ENCODE measurements at places on chromosomes 6 and 20.

DNA sequence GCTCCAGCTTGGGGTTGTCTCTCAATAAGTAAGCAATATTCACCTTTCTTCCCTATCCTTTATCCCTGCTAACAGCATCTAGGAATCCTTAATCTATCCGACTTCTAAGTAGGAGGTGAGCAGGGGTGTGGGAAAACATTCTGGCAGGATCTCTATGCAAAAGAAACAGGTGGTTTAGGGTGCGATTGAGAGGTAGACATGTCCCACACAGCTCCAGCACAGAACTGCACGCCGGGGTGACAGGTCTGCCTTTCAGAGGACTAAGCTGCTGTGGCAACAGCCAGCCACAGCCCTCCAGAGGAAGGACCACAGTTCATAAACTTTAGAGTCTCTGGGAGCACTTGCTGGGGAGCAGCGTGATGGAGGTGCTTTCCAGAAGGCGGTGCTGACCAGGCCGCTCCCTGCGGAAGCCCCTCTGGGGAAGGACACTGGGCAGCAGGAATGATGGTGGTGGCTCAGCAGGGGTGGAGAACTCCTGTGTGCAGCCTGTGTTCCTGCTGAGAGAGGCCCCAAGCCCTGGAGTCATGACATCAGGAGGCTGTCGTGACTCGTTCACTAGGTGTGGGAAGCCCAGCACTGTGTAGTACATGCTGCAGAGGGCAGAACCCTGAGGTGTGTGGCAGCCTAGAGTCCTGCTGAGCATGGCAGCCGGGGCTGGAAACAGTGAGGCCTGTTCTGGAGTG lies 509.6 kb downstream of the PRKN start:
- no peaks in the 10 kb centered on the region for H3K4me1 ChIP-seq
- H3K27me3 ChIP-seq, result no peaks in the 10 kb centered on the region
- H3K4me3 ChIP-seq, result no peak overlapping the region
- no peak for DNase-seq
- no peak overlapping the region for H3K27ac ChIP-seq

DNA sequence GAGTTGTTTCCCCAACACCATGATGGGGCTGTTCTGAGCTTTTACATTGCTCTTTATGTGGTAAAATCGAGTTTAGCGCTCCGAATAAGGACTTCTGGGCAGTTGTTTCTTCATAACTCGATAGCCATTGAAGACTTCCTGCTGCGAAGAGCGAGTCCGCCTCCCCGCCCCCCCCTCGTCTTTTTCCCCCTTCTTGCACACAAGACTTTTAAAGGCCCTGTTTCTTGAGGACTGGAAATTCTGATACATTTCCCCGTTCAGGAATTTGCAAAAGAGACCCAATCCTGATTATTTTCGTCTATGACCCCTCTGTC lies 1.5 kb upstream of the CITED2 start:
- peak overlapping the region; percentile 95 for H3K27ac ChIP-seq
- H3K4me3 ChIP-seq, result peak overlapping the region; percentile 98
- no peaks in the 10 kb centered on the region for H3K36me3 ChIP-seq
- DNase-seq, result peak; percentile 35
- no peaks in the 10 kb centered on the region for H3K27me3 ChIP-seq

DNA sequence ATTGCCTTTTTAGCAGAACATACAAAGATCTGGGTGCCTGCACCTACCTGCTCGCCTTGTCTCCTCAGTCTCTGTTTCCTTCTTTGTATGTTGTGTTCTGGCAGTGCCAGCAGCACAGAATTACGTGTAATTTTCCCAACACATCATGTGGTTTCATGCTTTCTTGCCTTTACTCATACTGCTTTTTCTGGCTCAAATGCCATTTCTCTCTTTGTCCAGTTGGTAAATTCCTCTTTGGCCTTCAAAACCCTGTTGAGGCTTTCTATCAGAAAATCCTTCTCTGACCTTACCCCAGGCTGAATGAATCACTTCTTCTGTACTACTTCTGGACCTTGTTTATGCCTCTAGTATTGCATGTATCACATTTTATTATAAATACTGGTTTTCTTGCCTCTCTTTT lies 31.8 kb downstream of the L3MBTL3 start:
- H3K27me3 ChIP-seq, result no peaks in the 10 kb centered on the region
- no peaks in the 10 kb centered on the region for H3K4me1 ChIP-seq
- H3K4me3 ChIP-seq, result no peak overlapping the region
- no peak for DNase-seq

DNA sequence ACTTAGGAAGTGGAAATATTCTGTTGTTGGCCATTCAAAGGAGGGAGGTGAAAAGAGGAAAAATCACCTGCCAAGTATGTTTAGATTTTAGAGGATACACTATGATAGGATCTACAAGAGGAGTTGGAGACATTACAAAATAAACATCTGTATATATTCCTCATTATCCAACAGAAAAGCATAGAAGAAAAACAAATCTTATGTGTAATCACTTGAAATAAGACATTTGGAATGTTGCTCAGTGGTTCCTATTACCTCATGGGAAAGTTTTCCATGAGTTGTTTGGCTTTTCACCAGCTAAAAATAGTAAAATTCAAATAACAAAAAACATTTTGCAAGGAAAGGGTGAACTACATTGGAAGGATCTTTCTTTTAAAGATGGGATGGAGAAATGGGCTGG lies 76.7 kb upstream of the CARMIL1 start:
- H3K27me3 ChIP-seq, result no peaks in the 10 kb centered on the region
- H3K4me3 ChIP-seq, result no peak overlapping the region
- H3K4me1 ChIP-seq, result no peaks in the 10 kb centered on the region
- DNase-seq, result no peak

- no peak overlapping the region for H3K4me3 ChIP-seq
- no peaks in the 10 kb centered on the region for H3K27me3 ChIP-seq
- DNase-seq, result no peak
- no peaks in the 10 kb centered on the region for H3K36me3 ChIP-seq
Observed at GRCh38 chr6:116515141-116515540, 3.7 kb downstream of the CALHM5 start.

- no peaks in the 10 kb centered on the region for H3K27me3 ChIP-seq
- no peak overlapping the region for H3K4me3 ChIP-seq
- H3K27ac ChIP-seq, result no peak overlapping the region
- H3K36me3 ChIP-seq, result no peaks in the 10 kb centered on the region
Observed at GRCh38 chr6:162029873-162030576, 697.5 kb downstream of the PRKN start.

DNA sequence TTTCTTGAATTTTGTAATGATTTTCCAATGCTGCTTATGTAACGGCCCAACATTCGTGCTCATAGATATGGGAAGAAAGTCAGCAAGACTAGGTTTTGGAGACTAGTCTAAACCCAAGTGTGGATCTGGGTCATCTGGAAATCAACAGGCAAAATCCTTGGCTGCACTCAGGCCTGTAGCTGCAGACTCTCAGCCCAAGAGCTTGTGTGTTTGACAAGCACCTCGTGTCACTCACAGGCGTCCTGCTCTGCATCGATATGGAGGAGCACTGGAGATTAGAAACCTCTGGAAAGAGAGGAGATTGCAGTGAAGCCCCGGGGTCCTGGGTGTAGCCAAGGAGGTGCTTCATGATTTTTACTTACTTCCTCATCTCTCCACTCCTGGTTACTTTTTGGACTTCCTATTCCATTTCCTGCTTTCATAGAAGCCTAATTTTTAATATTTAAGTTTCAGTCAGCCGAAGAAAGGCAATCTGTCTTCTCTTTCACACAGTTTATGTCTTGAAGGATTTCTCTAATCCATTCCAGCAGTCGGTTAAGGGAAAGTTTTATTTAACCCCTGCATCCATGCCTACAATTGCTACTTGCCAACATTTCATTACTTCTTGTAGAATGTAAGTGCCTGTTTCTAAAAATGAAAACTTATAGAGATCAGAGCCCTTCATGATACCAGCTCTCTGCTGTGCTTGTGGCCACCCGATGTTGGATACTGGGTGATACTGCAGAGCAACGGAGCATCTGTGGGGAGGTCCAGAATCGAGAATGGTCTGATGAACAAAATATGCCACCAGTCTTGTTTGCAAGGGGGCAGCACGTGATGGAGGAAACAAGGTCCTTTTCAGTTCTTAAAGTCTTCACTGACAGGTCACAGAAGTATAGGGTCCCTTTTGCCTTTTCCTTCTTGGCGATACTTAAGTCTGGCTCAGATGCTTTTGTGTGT lies 296.3 kb downstream of the QKI start:
- H3K27me3 ChIP-seq, result no peaks in the 10 kb centered on the region
- peaks cover 9% of the 10 kb centered on the region for H3K4me1 ChIP-seq
- DNase-seq, result no peak
- no peak overlapping the region for H3K27ac ChIP-seq
- no peak overlapping the region for H3K4me3 ChIP-seq
- no peaks in the 10 kb centered on the region for H3K36me3 ChIP-seq

GRCh38 chr6:112332274-112332673 lies 14.9 kb upstream of the RFPL4B start:
- H3K4me1 ChIP-seq, result no peaks in the 10 kb centered on the region
- no peaks in the 10 kb centered on the region for H3K36me3 ChIP-seq
- no peaks in the 10 kb centered on the region for H3K27me3 ChIP-seq
- H3K27ac ChIP-seq, result no peak overlapping the region

- no peaks in the 10 kb centered on the region for H3K36me3 ChIP-seq
- H3K4me3 ChIP-seq, result no peak overlapping the region
- H3K4me1 ChIP-seq, result no peaks in the 10 kb centered on the region
- H3K27ac ChIP-seq, result no peak overlapping the region
- peaks cover 8% of the 10 kb centered on the region for H3K27me3 ChIP-seq
Observed at GRCh38 chr20:2521369-2522305, 12.9 kb upstream of the ZNF343 start.

DNA sequence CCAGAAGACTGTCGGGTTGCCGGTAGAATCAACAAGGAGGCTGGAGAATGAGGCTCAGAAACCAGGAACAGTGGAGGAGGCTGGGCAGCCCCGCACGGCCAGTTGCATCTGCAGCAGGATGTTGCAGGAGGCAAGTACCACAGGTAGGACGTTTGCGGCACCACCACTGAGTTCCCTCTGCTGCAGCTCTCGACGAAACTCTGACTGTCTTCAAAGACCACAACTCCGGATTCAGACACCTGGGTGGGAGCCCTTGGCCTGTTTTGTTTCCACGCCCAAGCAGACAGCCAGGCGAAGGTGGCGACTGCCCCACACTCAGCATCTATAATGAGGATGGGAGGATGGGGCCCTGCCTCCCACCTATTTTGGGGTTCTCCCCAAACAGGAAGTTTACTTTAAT lies 218.2 kb downstream of the ZDHHC14 start:
- H3K4me3 ChIP-seq, result no peak overlapping the region
- peaks cover 11% of the 10 kb centered on the region for H3K4me1 ChIP-seq
- H3K27me3 ChIP-seq, result no peaks in the 10 kb centered on the region

GRCh38 chr6:7542065-7542873 lies 798 bp downstream of the DSP start:
- DNase-seq, result no peak
- no peak overlapping the region for H3K27ac ChIP-seq
- 0 out of 2 replicates have a peak, but pooled peaks cover 2% of the 10 kb centered on the region for H3K4me1 ChIP-seq
- no peaks in the 10 kb centered on the region for H3K36me3 ChIP-seq
- H3K4me3 ChIP-seq, result peak overlapping the region; percentile 73

DNA sequence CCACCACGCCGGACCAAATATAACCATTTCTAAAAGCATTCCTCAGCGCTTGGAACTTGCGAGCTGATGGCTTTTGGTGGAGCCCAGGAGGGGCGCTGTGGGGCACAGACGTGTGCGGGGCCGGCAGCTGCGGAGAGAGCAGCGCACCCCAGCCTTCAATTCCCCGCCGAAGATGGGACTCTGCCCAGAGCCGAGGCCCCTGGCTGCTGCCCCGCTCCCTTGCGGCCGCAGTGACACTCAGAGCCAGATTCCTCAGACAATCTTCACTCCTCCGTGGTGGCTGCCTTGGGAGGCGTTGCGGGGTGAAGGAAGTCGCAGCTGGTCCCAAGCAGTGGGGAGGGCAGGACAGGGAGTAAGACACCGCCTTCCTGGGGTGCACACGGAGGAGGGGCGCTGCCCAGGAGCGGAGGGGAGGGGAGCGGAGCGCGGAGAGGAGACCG lies 87.7 kb downstream of the TMEM242 start:
- no peak overlapping the region for H3K27ac ChIP-seq
- no peaks in the 10 kb centered on the region for H3K36me3 ChIP-seq
- no peaks in the 10 kb centered on the region for H3K27me3 ChIP-seq
- peak overlapping the region; percentile 34 for H3K4me3 ChIP-seq
- peak; percentile 21 for DNase-seq

DNA sequence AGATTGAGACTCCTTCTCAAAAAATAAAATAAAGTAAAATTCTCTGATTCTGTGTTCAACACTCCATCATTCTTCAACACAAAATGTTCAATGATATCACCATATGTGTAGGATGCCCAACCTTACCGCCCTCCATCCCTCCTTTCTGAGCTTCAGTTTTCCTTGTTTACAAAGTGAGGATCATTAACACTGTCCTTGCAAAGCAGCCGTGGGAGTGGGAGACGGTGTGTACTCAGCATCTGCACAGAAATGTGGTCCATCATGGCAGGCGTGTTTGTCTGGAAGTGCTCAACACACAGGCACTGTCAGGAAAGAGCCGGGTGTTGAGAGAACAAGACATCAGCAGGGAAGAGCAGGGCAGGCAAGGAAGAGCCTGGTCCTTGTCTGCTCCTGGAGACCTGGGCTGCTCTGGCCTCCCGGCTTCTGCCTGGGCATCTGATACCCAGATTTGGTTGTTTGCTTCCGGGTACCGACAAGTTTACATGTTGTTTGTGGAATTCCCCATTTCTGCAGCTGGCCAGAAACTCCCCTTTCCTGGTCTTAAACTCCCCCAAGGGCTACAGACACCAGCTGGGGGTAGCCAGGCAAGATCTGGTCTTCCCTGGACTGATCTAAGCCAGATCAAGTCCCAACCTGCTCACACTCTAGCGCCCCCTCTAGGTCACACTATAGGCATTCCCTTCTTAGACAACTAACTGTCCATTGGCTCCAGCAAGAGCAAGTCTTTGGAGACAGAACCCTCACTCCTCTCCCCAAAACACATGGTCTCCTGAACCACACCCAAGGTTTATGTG lies 26.7 kb upstream of the TTPAL start:
- no peak overlapping the region for H3K4me3 ChIP-seq
- H3K4me1 ChIP-seq, result peaks cover 6% of the 10 kb centered on the region
- DNase-seq, result peak; percentile 49

GRCh38 chr6:133992992-133993680 lies 40.1 kb downstream of the TBPL1 start:
- DNase-seq, result no peak
- no peaks in the 10 kb centered on the region for H3K27me3 ChIP-seq
- no peak overlapping the region for H3K4me3 ChIP-seq
- no peak overlapping the region for H3K27ac ChIP-seq
- H3K36me3 ChIP-seq, result no peaks in the 10 kb centered on the region

DNA sequence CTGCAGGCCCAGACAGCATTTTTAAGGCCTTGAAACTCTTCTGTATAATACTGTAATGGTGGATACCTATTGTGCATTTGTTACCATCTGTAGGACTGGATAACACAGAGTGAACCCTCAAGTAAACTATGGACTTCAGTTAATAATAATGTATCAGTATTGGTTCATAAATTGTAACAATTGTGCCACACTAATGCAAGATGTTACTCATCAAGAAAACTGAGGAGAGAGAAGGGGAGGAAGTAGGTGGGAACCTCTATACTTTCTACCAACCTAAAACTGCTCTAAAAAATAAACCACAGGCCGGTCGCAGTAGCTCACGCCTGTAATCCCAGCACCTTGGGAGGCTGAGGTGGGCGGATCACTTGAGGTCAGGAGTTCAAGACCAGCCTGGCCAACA lies 10.8 kb downstream of the MAPK13 start:
- H3K4me1 ChIP-seq, result no peaks in the 10 kb centered on the region
- H3K4me3 ChIP-seq, result no peak overlapping the region
- no peaks in the 10 kb centered on the region for H3K36me3 ChIP-seq
- no peak overlapping the region for H3K27ac ChIP-seq
- H3K27me3 ChIP-seq, result no peaks in the 10 kb centered on the region
- no peak for DNase-seq
